ENCODE measurements at places on chromosomes 3 and 15. TPM values are rescaled to one million over a fixed set of nuclear protein-coding genes. Genes with fewer than 3 reads are reported as not detected.

DNA sequence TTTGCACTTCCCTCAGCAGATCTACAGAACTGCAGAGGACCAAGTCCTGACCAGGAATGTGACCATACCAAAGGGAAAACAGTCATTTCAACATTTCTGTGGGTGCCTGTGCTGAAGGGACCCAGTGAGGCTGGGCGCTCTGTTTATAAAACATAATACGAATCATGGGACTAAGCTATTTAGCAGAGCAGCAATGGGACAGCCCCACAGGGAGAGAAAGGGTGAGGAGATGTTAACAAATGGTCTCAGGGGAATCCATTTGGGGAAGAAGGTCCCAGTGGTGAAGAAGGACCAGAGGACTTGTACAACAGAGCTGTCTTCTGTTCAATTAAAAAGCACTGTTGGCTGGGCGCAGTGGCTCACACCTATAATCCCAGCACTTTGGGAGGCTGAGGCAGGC is 1025.4 kb downstream of the FHIT start:
- H3K4me3 ChIP-seq, result no peak overlapping the region
- no peaks in the 10 kb centered on the region for H3K27me3 ChIP-seq
- H3K4me1 ChIP-seq, result no peaks in the 10 kb centered on the region
- no peak overlapping the region for H3K27ac ChIP-seq
- DNase-seq, result no peak
- H3K36me3 ChIP-seq, result no peaks in the 10 kb centered on the region

The TMEM44 gene
- total RNA-seq, result 3.0 TPM

The POPDC2 gene
- total RNA-seq, result 2.2 TPM

DNA sequence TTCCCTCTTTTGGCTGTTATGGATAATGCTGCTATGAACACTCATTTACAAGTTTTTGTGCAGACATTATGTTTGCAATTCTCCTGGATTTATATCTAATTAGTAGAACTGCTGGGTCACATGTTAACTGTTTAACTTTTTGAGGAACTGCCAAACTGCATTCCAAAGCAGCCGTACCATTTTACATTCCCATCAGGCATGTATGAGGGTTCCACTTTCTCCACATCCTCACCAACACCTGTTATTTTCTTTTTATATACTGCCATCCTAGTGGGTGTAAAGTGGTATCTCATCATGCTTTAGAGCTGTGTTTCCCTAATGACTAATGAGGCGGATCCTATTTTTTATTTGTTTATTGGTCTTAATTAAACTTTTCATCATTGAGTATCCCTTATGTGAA is 9.2 kb downstream of the KPNA4 start:
- no peaks in the 10 kb centered on the region for H3K27me3 ChIP-seq
- H3K27ac ChIP-seq, result no peak overlapping the region
- H3K4me1 ChIP-seq, result peaks cover 10% of the 10 kb centered on the region
- no peak overlapping the region for H3K4me3 ChIP-seq
- no peak for DNase-seq

DNA sequence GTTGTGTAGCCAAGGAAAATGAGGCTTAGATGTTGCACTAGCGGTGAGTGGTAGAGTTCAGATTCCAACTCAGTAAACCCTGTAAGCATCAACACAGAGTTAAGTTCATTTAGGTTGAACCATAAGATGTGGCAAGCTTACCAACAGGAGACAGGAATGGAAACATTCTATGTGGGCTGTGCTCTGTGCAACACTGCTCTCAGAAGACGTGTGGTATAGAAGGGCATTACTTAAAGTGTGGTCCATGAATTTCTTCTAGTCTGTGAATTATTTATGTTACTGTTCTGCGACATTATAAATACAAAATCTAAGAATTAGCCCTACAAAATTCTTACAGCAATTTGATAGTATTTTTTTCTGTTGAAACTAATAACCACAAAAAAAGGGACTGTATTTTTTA is 213.3 kb downstream of the GRM7 start:
- no peak for DNase-seq
- H3K36me3 ChIP-seq, result no peaks in the 10 kb centered on the region
- no peaks in the 10 kb centered on the region for H3K4me1 ChIP-seq
- no peak overlapping the region for H3K27ac ChIP-seq
- no peak overlapping the region for H3K4me3 ChIP-seq

The PARP15 gene
- total RNA-seq, result 12.7 TPM

The FOXL2NB gene
- not detected for total RNA-seq

- no peak overlapping the region for H3K4me3 ChIP-seq
- no peaks in the 10 kb centered on the region for H3K4me1 ChIP-seq
- no peaks in the 10 kb centered on the region for H3K27me3 ChIP-seq
- no peak for DNase-seq
- no peaks in the 10 kb centered on the region for H3K36me3 ChIP-seq
- H3K27ac ChIP-seq, result no peak overlapping the region
Measured at GRCh38 chr3:13292375-13292774, 127.7 kb downstream of the NUP210 start.
